ENCODE measurements at places on chromosomes 12 and 14. TPM values are rescaled to one million over a fixed set of nuclear protein-coding genes. Genes with fewer than 3 reads are reported as not detected.

- ATAC-seq = no peak
Measured at GRCh38 chr12:45122768-45123380, 72.0 kb upstream of the DBX2 start.

- no peak for ATAC-seq
Measured at GRCh38 chr12:42141981-42142606, 2.6 kb downstream of the GXYLT1 start.

DNA sequence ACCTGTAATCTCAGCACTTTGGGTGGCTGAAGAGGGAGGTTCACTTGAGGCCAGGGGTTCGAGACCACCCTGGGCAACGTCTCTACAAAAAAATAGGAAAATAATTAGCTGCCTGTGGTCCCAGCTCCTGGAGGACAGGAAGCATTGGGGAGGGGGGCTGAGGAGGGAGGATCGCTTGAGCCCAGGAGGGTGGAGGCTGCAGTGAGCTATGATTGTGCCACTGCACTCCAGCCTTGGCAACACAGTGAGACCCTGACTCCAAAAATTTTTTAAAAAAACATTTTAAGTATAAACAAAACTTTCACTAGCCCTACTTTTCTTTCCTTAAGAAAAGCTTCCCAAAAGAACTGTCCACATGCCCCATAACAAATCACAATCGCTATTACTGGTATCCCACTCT, 1.6 kb downstream of the L2HGDH start:
- ATAC-seq = no peak

DNA sequence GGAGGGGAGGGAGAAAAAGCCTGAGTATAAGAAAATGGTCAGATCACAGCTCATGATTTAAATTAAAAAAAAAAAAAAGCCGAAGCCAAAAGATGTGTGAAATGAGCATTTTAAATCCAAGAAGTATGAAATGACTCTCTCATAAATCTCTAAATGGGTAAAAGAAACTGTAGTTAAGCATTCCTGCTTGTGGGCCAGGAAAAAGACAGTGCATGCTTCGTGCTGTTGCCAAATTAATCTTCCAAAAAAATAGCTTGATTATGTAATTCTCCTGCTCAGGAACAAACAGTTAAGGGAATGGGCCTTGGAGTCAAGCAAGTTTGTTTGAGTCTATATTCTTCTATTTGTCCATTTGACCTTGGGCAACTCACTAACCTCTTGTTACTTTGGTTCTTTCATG, 325.4 kb upstream of the SEL1L start:
- ATAC-seq = no peak

DNA sequence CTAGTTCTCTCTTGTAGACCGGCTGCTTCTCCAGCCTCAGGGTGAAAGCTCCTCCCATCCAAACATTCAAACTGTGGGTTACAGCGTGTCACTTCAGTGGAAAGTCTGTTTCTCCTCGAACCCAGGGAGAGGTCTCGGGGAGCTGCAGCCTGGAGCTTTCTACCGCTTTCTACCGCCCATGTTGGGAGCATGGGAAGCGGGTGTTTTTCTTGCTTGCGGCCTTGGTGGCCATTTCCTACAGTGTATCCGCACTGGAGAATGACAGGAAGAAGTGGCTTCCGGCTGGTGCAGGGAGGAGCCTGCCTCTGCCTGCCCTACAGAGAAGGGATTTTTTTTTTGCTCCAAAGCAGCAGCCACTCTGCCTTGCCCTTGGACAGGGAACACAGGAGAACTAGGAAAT, 21.2 kb downstream of the ZFP36L1 start:
- ATAC-seq = no peak

- ATAC-seq = no peak
Measured at GRCh38 chr14:27410981-27411380, 813.1 kb upstream of the NOVA1 start.

DNA sequence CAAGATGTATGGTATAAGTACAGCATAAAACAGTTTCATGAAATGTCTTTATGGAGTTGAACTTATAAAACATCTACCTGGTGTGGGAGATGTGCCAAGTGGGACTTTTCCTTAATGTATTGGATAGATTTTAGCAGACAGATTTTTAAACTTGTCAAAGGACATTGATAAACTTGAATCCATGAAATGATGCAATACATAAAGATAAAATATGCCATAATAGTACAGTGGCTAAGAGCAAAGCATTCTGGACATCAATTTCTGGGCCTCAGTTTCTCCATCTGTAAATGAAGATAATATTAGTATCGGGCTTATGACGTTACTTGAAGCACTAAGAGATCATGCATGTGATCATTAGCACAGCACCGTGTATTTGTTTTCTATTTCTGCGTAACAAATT, 45.4 kb downstream of the NKX2-1 start:
- no peak for ATAC-seq

- no peak for ATAC-seq
Measured at GRCh38 chr12:89797436-89797835, 88.8 kb upstream of the ATP2B1 start.

GRCh38 chr12:131092901-131093603, 139.3 kb downstream of the ADGRD1 start:
- ATAC-seq = peak; percentile 14

- ATAC-seq = no peak
Measured at GRCh38 chr14:38704220-38704619, 398.8 kb downstream of the SEC23A start.

DNA sequence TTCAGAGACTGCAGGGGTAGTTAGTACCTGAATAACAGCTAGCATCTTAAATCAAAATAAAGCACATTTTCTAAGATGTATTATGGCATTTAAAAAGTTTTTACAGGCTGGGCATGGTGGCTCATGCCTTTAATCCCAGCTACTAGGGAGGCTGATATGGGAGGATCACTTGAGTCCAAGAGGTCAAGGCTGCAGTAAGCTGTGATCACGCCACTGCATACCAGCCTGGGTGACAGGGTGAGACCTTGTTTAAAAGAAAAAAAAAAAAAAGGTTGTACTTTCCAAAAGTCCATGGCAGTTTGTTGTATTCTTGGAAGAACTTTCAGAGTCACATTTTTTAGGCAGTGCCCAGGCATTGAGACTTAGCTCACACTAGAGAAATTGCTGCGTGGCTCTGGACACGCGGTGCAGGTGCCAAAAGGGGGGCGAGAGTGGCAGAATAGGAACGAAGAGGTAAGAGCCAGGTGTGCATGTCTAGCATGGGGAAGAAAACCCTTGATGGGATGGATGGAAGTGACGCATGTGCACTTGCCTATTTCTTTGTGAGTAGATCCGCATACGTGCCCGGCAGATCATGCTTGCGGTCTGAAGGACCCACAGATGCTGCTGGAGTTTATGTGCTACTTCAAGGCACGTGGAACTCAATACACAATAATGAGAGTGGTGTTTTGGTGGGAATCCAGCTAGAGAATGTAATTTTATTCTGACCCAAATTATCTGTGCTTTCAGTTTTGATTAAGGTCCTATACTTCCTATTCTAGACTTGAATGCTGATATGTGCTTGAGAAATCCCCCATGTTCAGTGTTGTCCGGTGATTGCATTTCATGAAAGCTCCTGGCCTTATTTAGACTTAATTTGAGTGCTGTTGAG, 11.9 kb downstream of the ANKRD13A start:
- ATAC-seq = no peak

DNA sequence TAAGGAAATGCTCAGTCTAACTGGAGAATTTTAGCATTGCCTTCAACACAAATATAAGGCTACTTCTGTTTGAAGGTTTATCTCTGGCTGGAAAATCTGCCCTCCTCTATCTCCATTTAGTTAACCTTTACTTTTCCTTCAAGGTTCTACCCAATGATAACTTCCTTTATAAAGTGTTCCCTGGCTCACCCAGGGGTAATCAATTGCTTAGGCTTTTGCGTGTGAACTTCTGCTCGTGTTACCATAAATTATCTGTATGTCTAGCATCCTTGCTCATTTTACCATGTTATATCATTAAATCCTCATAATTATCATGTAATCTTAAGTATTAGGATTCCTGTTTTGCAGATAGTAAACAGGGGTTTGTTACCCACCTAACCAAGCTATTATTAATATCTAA, 114.3 kb upstream of the FGD4 start:
- ATAC-seq = no peak

GRCh38 chr14:35687335-35687939, 121.7 kb downstream of the RALGAPA1 start:
- ATAC-seq = peak; percentile 46

- ATAC-seq = peak; percentile 57
Measured at GRCh38 chr14:58426670-58427280, 556 bp downstream of the TIMM9 start.

DNA sequence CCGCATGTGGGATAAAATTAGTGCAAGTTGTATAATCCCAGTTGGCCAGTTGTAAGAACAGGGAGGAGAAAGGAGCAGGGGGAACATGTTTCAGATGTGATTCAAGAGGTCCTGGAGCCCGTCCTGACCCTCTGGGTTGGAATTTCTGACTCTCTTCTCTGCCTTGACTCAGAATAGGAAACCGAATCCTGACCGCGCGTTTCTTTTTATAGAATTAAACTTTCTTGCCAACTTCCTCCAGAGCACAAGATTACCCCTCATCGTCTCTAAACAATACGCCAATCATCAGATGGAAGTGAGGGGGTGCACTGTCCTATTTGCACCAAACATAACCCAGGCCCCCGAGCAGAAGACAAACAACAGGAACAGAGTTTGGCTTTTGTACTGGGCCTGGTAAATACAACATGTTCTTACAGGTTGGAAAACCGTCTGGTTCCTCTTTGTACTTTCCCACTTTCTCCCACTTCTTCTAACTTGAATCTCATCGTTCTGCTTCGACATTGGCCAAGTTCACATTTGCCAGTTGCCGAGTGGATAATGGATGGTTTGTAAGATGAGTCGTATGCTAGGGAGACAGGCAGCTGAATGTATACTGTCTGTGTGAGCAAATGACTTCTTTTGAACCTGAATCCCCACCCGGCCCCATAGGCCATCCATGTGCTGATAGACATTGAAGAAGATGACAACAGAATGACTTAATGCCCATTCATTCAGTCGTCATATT, 42.6 kb upstream of the MED13L start:
- ATAC-seq = no peak

GRCh38 chr12:20142956-20143355, 225.4 kb upstream of the PDE3A start:
- ATAC-seq = no peak

DNA sequence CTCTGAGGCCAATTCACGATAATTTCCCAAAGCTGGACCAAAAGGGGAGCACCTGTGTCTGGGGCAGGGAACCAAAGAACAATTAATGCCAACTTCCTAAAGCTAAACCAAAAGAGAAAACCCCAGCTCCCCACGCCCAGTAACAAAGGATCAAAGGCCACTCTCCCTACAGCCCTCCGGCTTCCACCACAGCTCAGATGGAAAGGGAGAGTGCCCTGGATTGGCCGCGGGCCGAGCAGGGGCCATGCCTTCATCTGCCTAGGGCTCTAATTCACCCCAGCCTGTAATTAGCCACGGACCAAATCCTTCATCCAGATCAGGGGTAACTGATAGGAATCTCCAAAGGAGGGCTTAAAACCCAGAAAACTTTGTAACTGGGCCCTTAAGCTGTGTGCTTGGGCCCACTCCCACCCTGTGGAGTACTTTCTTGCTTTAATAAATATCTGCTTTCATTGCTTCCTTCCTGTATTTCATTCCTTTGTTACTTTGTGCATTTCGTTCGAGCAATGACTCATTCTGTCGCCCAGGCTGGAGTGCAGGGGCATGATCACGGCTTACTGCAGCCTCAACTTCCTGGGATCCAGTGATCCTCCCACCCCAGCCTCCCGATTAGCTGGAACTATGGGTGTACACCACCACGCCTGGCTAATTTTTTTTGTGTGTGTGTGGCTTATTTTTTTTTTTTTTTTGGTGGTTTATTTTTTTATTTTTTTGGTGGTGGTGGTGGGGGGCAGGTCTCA, 65.5 kb upstream of the PPP4R3A start:
- ATAC-seq = no peak

DNA sequence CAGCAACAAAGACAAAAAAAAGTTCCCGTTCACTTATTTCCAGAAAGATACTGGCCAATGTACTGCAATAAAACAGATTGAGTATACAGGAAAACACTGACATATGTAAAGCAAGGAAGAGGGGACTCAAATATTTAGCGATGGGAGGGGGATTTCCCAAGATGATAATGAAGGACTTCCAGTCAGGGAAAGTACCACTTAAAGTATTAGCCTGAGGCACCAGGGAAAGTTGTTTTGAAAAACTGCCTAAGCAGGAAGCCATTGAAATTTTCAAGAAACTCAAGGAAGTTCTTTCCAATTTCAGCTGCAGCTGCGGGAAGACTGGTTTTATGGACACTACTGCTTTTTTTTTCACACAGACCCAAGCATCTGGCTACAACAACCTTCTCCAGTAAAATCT, 1007.4 kb upstream of the NOVA1 start:
- no peak for ATAC-seq

- ATAC-seq = no peak
Measured at GRCh38 chr12:121114806-121115205, 17.9 kb upstream of the P2RX7 start.

GRCh38 chr12:91617818-91618217, 435.2 kb upstream of the DCN start:
- ATAC-seq = no peak

DNA sequence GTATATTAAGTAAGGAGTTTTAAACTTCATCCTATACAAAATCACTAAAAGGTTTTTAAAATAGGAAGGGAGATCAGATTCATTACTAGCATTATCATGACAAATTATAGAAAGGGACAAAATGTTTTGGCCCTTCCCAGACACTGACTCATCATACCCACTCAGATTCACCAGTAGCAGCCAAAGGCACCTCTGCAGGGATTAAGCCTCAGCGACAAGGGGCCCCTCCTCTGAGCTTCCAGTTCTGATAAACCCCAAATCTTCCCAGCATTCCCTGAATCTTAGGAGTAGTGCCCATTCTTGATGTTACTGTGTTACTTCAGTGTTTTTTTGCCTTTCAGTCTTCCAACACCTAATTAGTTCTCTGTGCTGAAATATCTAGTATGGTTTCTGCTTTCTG, 14.5 kb downstream of the KRAS start:
- no peak for ATAC-seq

DNA sequence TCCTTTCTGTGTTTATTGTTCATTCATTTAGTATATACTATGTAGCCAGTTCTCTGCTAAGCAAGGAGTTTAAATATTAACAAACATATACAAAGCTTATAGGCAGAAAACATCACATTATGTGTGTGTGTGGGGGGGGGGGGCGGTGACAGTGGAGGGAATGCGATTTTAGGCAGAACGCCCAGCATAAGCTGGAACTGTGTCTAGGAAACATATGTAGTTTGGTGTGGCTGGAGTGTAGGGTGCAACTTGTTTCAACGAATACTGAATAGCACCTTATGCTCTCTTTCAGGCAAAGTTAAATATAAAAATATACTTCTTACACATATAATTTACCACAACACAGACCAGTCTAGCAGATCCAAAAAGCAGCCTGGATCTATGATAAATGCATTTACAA, 980.6 kb downstream of the SLC6A15 start:
- ATAC-seq = no peak

The GYS2 gene
- 0.10 TPM for total RNA-seq

The CLECL1 gene
- total RNA-seq = 1.00 TPM

The RAD9B gene
- total RNA-seq = 0.27 TPM

The TMEM132C gene
- 0.58 TPM for total RNA-seq

The PLA2G1B gene
- total RNA-seq = 0.78 TPM

The P2RX2 gene
- total RNA-seq = 0.13 TPM

The GALC gene
- total RNA-seq = 10.6 TPM

The CIT gene
- 2.2 TPM for total RNA-seq

The HOXC13 gene
- not detected for total RNA-seq
